ENCODE measurements at places on chromosomes 7 and 10.

GRCh38 chr7:101418694-101419093, 56.0 kb downstream of the COL26A1 start:
- no peak for DNase-seq

GRCh38 chr7:158602905-158603772, 15.5 kb upstream of the PTPRN2 start:
- DNase-seq, result no peak

GRCh38 chr7:78066599-78066998, 268.0 kb downstream of the PHTF2 start:
- no peak for DNase-seq

DNA sequence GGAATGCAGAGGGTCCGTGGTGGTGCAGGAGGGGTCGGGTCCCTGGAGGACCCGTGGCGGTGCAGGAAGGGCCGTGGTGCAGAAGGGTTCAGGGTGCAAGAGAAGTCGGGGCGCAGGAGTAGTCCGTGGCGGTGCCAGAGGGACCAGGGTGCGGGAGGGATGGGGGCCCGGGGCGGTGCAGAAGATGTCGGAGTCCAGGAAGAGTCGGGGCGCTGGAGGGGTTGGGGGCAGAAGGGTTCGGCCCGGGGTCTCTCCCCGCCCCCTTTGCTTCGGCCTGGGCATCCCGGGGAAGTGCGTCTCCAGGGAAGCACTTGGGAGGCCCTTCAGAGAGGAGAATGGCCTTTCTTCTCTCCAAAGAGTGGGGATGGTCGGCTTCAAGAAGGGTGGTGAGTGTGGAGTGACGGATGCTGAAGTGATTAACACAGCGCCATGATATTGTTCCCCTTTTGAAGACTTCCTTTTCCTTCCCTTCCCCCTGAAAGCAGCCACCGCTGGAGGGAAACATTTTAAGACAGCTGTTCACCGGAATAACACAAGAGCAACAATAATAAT, 997 bp downstream of the WDR37 start:
- DNase-seq, result no peak

DNA sequence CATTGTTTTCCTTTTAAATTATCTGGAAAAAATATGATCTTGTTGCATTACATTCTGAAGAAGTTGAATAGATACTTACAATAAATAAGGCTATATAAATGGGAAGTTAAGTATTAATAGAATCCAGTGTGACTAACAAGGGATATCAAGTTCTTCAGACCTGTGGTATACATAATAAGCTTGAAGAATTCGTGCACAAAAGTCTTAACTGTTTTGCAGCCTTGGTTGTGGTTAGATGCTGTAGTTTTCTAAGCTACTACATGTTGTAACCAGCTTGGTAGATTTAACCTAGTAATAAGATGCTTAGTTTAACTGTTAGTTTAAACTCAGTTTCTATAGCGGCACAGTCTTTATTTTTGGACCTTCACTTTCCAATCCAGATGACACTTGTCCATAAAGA, 106.2 kb upstream of the GLCCI1 start:
- no peak for DNase-seq

DNA sequence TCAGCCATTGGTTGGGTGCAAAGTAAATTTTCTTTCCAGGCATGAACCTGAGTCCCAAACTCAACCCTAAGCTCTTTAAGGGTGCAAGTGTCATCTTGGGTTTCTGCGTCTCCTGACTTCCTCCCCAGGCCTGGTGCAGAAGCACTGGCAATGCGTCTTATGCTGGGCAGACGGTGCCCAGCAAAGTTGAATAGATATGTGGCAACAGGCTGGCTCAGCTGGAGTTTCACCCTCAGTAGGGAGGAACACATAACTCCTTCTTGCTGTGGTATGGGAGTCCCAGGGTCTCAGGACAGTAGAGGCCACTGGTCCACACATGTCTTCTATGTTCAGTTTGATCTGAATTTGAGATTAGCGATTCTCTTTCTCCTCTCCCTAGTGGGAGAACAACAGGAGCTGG, 181.3 kb downstream of the RPS24 start:
- DNase-seq, result no peak

DNA sequence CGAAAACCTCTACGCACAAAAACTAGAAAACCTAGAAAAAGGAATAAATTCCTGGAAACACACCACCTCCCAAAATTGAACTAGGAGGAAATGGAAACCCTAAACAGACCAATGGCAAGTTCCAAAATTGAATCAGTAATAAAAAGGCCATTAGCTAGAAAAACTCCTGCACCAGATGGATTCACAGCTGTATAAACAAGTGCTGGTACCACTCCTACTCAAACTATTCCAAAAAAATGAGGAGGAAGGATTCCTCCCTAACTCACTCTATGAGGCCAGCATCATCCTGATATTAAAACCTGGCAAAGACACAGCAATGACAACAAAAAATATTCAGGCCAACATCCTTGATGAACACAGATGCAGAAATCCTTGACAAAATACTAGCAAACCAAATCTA, 228.2 kb downstream of the CHRM2 start:
- DNase-seq, result no peak

- DNase-seq, result no peak
Observed at GRCh38 chr10:60212195-60212594, 177.5 kb downstream of the ANK3 start.

- no peak for DNase-seq
Observed at GRCh38 chr10:133044401-133044811, 43.3 kb upstream of the ADGRA1 start.

GRCh38 chr7:25348104-25348503, 119.8 kb upstream of the NPVF start:
- no peak for DNase-seq

GRCh38 chr7:7694542-7694941, 23.9 kb downstream of the RPA3 start:
- no peak for DNase-seq

- no peak for DNase-seq
Observed at GRCh38 chr7:26368542-26368941, 76.9 kb downstream of the SNX10 start.
